LHCN-M2 (cell line): ENCODE measurements at places on chromosomes 2 and 18. TPM values are rescaled to one million over a fixed set of nuclear protein-coding genes. Genes with fewer than 3 reads are reported as not detected.
A peak's percentile ranks its signal among the peaks of the same experiment; 100 is the strongest.

DNA sequence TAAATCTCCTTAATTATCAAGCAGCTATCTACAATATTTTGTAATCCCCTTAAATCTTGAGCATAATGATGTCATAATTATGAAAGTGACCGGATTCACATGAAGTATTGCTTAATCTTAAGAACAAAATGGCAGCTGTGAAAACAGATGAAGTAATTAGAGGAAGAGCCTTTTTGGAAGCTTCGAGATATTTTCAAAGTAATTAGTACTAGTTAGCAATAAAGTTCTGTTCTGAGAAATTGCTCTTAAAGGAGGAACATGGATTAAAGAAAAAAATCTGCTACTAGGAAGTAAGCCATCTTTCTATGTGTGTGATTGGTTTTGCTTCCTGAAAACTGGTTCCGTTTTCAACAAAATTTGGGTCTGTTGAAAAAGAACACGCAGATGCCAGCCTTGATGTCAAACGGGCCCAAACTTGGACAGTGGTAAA lies 18.3 kb downstream of the CLUL1 start:
- DNase-seq: no peak

The CROCC2 gene
- total RNA-seq: under 0.01 TPM in 1 of 2 replicates, not detected in the other

- DNase-seq: no peak
These were observed 109.2 kb upstream of the CHRNA1 start for GRCh38 chr2:174873471-174873870.

The C2orf49 gene
- 22.0 and 22.6 TPM in 2 replicates for total RNA-seq

DNA sequence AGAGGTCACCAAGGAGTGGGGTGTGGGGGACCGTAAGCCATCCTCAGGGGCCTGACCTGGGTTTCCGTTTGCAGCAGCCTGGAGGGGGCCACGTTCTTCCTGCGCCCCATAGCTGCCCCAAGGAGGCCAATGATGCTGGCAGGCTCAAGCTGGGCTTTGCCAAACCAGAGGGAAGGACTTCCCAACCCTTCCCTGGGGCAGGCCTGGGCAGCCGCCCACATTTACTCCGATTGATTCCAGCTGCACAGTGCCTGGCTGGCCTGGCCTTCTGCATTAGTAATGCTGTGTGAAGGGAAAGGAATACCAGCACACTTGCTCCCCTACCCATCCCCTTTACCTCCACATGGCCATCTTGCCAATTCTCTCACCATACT lies 360.6 kb upstream of the SLC14A2 start:
- DNase-seq: no peak

GRCh38 chr2:65622951-65623535 lies 190.6 kb upstream of the SPRED2 start:
- no peak for DNase-seq

The SLC5A7 gene
- not detected in 2 replicates for total RNA-seq

GRCh38 chr2:217937446-217937845 lies 65.3 kb downstream of the TNS1 start:
- DNase-seq: no peak

The RALB gene
- 66.0 and 69.9 TPM in 2 replicates for total RNA-seq

- DNase-seq: no peak
These were observed 4.9 kb upstream of the CNDP1 start for GRCh38 chr18:74529378-74529777.

GRCh38 chr2:47620770-47621437 lies 162.0 kb upstream of the MSH6 start:
- peak; percentile 10 for DNase-seq

DNA sequence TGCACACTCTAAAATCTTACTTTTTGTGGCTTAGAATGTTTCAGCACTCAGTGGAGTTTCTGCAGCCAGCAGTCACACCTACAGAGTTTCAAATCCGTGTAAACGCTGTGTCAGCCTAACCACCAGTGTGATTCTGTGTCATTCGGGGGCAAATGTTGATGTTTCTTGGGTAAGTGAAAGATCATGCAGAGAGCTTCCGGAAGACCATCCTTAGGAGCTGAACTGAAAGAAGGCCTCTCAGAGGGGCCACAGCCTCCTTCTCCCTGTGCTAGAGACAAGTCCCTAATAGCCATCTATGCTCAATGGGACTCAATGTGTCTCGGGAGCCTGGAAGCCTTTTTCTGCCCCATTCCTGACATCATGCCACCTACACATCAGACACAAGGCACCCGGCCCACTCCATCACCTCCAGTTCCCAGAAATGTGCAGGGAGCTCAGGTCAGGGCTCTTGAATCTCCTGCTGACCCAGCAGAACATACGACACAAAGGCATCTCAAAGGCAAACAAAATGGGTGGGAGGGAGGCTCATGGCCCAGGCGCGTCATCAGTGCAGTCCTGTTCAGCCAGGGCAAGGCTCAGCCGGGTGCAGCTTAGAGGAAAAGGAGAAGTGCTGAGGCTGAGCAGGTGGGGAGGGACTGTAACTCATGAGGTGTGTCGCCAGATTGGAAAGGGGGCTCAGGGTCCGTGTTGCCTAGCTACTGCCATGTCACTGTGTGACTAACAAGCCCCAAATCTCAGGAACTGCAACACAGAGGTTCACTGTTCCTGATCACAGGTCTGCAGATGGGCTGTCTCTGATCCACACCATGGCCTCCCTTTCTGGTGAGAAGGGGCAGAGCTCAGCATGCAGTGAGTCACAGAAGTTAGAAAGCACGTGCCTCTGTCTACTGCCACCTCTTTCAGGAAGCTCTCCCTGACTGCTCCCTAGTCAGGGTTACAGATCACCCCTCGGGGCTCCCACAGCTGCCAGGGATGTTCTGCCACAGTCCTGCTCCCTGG lies 82.0 kb downstream of the SMAD7 start:
- no peak for DNase-seq

DNA sequence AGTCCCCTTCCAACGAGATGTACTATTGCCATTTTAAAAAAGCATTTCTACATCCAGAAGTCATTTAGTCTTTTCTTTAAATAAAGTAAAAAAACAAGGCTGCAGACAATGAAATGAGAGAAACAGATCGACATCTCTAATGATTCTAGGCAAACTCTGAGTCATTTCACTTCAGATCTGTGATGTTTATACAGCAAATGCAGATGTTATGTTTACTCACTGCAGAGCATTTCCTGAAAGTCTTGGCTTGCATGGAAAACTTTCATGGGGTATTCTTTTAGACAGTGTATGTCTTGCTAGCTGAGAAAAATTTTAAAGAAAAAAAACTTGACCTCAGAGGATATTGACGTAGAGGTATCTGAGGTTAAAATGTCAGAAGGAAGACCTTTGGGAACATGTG lies 797.4 kb downstream of the CNTNAP5 start:
- DNase-seq: no peak

The KCNG3 gene
- total RNA-seq: not detected in 2 replicates

- DNase-seq: no peak
These were observed 19.8 kb upstream of the L3MBTL4 start for GRCh38 chr18:6434481-6434880.

The TNFAIP6 gene
- 20.3 and 21.3 TPM in 2 replicates for total RNA-seq

DNA sequence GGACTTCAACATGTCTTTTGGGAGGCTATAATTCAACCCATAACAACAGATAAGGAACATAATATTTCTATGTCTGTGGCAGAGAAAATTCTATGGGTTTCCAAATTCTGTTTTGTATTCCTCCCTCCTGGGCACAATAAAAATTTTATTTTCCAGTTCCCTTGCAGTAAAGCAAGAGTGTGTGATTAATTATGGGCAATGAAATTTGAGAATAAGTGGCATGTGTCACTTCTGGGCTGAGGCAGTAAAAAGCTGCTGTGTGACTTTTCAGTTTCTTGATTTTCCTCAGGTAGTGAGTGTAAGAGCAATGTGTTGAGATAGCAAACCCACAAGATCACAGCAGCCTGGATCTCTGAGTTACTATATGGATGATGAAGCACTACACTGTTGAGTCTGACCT lies 216.4 kb downstream of the MEIS1 start:
- no peak for DNase-seq

GRCh38 chr18:26267357-26267930 lies 41.2 kb downstream of the TAF4B start:
- DNase-seq: no peak

DNA sequence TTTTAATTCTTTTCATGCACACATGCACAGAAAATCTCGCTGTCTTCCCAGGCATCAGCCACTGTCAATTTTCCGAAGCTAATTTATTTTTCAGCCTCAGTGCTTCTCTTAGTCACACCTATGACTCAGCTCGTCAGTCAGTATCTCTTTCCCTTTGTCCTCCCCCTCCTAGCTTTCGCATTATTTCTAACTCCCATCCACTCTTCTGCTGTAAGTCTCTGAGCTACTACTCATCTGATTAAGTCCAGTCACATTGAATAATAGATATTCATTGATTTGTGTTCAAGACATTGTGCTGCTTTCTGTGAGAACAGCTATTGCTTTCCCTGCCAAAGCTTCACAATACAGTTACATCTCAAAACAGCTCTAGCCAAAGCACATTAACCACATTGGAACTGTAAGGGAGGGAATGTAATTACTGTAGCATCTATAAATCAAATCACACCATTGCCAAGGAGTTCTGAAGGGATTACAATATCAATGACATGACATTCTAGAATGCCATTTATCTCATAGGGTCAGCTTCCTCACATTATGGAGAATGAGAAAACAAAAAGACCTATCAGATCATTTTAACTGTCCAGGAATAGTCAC lies 89.4 kb downstream of the SCN3A start:
- peak; percentile 68 for DNase-seq

The ANKRD30BL gene
- not detected in 2 replicates for total RNA-seq

DNA sequence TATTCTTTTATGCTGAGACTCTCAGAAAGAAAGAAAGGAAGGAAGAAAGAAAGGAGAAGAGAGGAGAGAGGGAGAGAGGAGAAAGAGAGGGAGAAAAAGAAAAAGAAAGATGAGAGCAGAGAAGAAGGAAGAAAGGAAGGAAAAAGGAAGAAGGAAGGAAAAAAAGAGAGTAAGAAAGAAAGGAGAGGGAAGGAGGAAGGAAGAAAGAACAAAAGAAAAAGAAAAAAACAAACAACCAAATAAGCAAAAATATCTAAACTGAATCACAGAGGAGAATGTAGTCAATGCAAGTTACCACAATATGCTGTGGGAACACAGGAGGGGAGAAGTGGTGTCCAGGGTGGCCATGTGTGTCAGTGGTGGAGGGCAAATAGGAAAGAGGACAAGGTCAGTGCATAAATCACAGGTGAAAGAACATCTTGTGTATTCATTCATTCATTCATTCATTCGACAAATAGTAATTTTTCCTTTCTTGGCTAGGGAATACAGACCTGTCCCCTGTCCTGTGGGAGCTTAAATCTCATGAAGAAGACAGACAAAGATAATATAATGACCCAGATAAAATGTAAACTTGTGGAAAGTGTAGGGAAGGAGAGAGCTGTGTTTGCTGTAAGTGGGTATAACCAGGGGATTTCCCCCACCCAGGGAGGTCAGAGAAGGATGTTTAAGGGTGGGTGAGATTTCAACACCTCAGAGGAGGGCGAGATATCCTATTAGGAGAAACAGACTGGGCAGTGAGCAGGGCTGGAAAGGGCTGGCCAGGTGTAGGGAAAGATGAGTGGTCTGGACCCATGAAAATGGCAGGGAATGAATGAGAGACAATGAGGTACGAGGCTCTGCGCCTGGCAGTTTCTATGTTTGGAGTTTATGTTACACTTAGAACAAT lies 50.7 kb downstream of the IL1R2 start:
- DNase-seq: no peak

GRCh38 chr2:34069604-34070003 lies 470.5 kb upstream of the FAM98A start:
- DNase-seq: no peak

DNA sequence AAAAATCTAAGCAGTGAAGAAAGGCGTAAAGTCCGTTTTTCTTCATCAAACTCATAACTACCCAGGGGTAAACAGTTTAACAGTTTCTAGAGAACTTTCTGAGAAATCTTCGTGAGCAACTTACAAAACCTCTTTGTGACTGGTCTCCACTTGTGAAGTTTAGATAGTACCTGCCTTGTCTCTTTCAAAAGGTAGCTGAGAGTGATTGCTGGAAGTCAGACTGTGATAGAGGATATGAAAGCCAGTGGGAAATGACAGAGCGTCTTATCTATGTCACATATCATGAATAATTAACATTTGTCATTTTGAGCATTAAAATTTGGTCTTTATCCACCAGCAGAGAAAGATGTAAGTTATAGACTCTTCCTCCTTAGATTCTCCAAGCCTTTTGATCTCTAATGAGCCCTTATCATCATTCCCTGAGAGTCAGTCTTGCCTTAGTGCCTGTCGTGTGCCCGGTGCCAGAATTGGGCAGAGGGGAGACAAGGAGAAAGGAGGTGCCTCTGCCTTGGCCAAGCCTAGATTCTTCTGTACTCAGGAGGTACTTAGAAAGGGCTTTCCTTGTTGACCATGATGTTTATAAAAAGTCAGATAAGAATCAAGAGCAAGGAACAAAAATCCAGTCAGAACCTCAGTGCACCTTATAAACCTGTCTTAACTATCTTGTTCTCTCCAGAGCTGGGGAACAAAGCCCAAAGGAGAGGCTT lies 205.1 kb upstream of the EPAS1 start:
- DNase-seq: no peak

- peak; percentile 31 for DNase-seq
These were observed 69.0 kb upstream of the TAF1B start for GRCh38 chr2:9774266-9774665.

GRCh38 chr18:50928551-50928950 lies 39.3 kb upstream of the ELAC1 start:
- no peak for DNase-seq

The EML6 gene
- total RNA-seq: 0.32 and 0.34 TPM in 2 replicates

The ASXL3 gene
- under 0.01 TPM in 1 of 2 replicates, not detected in the other for total RNA-seq

The MC4R gene
- total RNA-seq: not detected in 2 replicates

The SERPINB4 gene
- total RNA-seq: not detected in 2 replicates

The RESP18 gene
- total RNA-seq: not detected in 2 replicates

The PAX8 gene
- 2.3 and 4.2 TPM in 2 replicates for total RNA-seq

DNA sequence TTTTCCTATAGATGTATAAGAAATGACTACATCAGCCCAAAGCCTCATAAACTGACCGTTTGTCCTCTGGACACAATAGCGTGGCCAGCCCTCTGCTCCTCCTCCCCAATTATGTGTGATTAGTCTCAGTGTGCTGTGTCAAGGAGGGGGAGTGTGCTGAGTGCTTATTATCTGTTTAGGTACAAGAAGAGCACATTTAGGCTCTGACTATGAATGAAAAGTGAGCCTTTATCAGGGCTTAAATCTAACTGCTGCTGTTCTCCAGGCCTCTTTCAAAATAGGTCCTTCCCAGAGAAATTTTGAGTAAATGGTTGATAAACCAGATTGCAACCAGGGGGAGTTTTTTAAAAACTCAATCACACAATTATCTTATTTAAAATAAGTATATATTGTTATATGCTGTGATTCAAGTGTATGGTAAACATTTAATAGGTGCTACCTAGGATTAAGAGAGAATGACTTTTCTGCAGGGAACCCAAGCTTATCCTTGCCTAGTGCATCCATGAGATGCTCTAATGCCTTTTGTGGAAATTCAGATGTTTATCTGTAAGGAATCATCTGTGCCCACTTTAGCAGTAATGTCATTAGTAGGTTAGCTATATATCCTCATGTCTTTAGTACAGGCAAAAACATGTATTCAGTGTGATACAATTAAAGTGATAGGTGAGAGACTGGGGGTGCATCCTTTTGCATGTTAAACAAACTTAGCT lies 168.7 kb upstream of the SIX3 start:
- DNase-seq: no peak

DNA sequence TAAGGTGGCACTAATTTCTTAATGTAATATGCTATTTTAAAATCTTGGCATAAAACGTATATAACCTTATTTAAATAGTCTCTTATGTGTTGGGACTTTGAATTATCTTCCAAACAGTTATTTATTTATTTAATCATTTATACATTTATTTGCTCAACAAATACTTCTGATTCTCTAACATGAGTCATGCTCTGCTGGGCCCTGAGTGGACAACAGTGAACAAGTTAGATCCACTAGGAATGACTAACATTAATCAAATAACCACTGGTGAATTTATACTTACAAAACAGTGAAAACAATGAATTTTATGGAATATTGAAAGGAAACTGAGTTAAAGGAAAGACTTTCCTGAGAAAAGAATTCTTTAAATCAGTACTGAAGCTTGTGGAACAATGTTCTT lies 1257.2 kb upstream of the CHAC2 start:
- peak; percentile 8 for DNase-seq
